ENCODE measurements at places on chromosomes 3 and 15.

DNA sequence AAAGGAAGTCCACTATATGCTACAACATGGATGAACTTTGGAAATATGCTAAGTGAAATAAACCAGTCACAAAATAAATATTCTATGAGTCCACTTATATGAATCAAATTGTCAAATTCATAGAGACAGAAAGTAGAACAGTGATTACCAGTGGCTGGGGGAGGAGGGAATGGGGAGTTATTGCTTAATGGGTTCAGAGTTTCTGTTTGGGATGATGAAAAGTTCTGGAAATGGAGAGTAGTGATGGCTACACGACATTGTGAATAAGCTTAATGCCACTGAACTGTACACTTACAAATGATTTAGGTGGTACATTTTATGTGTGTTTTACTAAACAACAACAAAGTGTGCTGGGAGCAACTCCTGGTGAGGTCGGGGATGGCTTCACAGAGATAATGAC is 38.1 kb downstream of the HOMER2 start:
- no peak for DNase-seq

- DNase-seq: no peak
Observed at GRCh38 chr15:59562448-59563186, 49.0 kb upstream of the GCNT3 start.

GRCh38 chr3:9783954-9784353 is 8.3 kb downstream of the TADA3 start:
- no peak for DNase-seq

GRCh38 chr15:47743385-47743784 is 26.1 kb downstream of the SEMA6D start:
- DNase-seq: no peak

GRCh38 chr3:135916310-135916709 is 49.2 kb upstream of the PPP2R3A start:
- DNase-seq: no peak

DNA sequence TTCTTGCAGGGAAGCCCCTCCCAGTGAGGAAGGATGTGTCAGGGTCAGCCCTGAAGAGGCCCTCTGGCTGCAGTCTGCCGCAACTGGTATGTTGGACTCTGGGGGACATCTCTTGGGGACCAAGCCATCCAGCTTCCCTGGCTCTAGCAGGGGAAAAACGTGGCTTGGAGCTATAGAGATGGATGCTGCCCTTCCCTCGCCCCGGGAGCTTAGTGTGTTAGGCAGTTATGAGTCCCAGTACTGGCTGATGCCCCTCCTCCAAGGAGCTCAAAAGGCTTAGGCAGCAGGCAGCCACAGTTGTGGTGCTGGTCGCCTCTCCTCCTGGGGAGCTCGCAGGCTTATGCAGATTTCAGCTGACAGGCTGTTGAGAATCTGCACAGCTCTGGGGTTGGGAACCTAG is 353.1 kb upstream of the GBE1 start:
- DNase-seq: no peak

- DNase-seq: peak; percentile 7
Observed at GRCh38 chr3:143263852-143264513, 144.4 kb downstream of the CHST2 start.

- no peak for DNase-seq
Observed at GRCh38 chr3:184366619-184367289, 5.2 kb downstream of the POLR2H start.

- no peak for DNase-seq
Observed at GRCh38 chr3:54347060-54347459, 224.7 kb downstream of the CACNA2D3 start.

DNA sequence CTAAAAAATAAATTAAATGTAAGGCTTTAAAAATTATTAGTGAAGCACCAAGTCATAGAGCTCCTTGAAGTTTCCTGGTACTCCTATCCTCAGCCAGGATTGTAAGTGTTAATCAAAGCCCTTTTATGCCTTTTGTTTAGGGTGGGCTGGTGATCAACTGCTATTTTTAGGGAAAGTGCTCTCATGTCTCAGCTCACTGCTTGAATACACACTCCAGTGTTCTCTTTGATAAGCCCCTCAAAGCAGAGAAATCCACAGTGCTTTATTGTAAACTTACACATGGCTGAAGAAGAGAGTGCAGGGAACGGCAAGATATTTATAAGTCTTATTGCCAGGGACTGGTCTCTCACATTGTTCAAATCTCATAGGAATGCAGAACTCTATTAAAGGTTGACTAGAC is 156.4 kb upstream of the AZI2 start:
- DNase-seq: no peak

GRCh38 chr3:190514413-190515153 is 698 bp downstream of the IL1RAP start:
- DNase-seq: peak; percentile 68

DNA sequence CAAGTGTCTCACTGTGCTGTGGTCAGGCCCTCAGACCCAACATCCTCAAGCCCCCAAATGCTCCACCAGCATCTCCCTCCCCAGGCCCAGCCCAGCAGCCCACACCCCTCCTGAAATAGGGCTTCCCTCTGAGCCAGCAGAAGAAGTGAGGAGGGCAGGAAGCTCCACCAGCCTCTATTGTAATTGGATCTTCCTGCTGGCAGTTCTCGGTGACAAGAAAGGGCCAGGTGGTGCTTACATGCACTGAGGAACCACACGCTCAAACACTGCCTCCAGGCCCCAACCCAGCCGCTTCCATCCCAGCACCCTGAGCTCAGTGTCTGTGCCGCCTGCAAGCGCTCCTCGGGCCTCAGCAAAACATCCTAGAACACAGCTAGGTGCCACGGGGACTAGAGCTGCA is 96.7 kb downstream of the ATP10A start:
- peak; percentile 28 for DNase-seq

DNA sequence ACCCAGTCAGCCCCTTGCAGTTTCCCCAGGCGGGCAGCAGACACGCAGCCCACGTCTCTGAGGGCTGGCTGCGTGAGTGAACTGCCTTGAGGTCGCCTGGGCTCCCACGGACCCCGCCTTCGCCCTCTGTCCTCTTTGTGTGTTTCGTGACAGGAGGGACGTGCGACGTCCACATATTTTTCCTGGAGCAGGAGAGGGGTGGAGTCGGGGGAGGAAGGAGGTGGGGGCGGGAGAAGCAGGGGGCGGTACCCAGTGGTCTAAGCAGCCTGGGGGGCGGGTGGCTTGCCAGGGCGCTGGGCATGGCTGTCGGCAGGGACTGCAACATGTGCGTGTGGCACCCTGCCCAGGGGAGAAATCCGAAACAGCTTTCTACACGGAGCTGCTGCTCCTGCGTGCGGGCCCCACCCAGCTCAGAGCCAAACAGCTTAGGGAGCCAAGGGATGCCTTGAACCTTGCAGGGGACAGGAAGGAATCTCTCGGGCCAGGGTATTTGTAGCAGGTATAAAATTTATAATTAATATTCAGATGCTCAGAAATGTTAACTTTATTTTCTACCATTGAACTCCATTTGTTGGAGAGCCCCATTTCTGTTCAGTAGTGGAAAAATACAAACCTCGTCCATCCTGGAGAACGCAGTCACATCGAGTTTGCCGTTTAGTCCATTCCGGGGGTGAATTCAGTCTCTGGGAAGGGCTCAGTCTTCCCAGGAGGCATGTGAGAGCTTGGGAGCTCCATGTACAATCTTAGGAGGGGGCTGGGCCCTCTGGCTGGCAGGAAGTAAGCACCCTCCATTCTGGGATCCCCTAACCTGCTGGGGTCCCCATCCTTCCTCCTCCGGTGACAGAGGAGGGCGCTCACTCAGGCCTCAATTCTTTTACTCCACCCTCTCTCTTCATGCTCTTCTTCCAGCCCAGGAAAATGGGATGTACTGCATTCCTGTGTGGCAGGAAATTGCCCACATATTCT is 79.1 kb upstream of the MEF2A start:
- no peak for DNase-seq

GRCh38 chr3:160885791-160886286 is 129.8 kb downstream of the PPM1L start:
- DNase-seq: no peak

- DNase-seq: no peak
Observed at GRCh38 chr3:150146991-150147761, 176.5 kb upstream of the PFN2 start.

DNA sequence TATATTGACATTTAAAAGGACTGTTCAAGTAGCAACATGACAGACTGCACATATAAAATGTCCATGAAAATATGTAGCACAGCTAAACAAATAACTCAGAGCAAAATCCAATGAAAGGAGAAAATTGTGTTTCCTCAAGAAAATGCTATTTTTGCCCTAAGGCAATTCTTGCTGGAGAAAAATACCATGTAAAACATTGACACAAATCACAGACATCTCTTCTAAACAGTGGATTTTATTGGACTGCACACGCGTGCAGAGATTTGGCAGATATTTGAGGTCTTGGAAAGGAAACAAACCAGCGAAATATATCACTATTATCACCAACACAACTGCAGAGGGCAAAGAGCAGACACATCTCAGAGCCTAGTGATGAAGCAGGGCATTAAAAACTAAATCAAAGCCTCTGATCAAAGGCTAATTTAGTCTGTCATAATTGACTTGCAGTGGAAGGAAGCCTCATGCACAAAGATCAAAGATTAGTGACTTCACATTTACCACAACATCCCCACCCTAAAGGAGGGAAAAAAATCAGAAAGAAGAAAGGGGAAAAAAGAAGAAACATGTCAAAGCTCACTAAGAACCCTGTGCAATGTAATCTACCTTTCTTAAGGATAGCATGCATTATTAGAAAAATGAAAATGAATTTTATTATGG is 52.4 kb downstream of the CHL1 start:
- DNase-seq: no peak

DNA sequence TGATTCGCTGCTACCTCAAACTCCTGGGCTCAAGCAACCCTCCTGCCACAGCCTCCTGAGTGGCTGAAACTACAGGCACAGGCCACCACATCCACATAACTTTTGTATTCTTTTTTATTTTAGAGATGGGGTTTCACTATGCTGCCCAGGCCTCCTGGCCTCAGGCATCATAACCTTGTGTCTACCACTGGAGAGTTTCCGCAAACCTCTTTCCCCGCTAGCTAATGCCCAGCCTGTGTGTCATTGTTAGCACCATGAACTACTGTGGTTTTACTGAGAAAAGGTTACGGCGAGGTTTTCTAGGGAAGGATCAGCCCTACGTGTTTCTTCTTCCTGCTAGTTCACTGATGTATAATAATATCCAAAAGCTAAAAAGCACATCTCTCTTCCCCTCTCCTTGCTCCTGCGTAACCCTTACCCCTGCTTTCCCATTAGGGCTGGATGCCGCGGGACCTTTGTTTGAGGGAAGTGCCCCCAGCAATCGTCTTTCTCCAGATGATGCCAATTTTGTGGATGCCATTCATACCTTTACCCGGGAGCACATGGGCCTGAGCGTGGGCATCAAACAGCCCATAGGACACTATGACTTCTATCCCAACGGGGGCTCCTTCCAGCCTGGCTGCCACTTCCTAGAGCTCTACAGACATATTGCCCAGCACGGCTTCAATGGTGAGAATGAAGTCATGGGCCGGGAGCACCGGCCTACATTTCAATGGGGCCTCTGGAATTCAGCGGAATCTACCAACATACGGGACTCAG is 113.7 kb downstream of the LIPC start:
- peak; percentile 65 for DNase-seq

DNA sequence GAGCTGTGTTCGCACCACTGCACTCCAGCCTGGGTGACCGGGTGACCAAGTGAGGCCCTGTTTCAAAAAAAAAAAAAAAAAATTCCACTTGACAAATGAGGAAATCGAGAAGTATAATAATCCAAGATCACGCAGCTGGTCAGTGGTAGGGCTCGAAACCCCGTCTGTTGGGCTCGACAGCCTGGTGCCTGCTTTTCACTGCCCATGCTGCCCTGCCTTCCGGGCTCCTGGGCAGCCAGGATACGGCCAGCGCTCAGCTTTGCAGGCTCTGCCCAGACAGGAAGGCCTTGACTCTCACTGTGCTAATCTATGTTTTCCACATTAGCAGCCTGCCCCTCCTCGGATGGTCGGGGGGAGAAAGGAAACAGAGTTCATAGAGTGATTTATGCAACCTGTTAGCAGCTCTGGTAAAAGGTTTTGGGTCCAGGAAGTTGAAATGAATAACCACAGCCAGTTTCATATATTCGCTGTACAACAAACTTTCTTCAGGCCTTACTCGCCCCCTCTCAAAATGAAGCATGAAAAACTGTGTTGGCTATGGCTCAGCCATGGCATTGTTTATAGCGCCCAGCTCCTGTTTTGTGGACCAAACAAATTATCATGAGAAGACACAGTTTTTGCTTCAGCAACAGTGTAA is 108.8 kb downstream of the XXYLT1 start:
- no peak for DNase-seq

DNA sequence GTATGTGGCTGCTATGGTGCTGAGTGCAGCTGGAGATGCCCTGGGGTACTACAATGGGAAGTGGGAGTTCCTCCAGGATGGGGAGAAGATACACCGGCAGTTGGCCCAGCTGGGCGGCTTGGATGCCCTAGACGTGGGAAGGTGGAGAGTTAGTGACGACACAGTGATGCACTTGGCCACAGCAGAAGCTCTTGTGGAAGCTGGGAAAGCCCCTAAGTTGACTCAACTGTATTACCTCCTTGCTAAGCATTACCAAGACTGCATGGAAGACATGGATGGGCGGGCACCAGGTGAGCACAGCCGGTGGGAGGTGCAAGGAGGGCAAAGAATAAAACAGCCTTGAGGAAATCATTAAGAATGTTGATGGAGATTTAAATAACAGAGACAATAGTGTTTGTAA is 2.9 kb downstream of the ADPRH start:
- no peak for DNase-seq

DNA sequence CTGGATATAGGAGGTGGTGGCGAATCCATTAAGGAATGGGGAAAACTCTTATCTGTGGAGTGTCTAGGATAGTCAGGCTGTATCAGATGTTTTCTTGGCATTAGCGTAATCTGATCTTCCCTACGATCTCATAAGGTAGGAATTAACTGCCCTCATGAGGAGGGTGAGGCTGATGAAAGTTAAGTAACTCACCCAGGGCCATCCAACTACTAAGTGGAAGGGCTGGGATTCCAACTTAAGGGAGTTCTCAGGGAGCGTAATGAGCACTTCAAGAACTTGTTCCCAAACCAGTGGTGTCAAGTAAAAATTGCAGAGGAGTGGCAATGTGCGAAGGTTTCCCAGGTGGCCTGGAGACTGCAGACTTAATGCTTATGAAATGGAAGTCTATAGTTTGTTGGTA is 55.9 kb upstream of the OSBPL11 start:
- no peak for DNase-seq

DNA sequence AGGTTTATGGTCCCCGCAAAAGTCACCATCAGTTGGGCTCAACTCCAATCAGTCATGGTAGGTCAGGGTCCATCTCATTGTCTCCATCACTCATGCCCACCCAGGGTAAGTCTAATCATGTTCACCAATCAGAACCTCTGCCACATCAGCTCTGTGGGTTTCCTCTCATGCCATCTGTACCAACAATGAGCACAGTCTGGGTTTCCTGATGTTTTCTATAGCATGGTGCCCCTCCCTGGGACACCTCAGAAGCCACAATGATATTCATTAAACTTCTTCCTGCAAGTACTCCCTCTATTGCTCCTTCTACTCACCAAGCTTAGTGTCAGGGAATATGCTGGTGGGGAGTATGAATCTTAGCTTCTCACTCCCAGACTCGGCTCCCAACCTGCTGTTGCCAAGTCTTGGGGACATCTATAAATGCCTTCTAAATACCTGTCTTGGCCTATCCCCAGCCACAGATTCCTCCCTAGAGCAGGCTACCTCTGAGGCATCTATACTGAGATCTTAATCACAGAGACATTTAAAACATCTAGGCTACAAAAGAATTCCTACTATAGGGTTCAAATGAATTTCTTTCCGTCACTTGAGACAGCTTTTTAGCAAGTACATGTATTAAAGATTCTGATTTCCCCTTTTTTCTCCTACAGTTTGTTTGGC is 5.0 kb upstream of the CCR2 start:
- DNase-seq: peak; percentile 51

GRCh38 chr3:110752307-110752706 is 319.3 kb upstream of the NECTIN3 start:
- no peak for DNase-seq

Measured in activated CD8-positive, alpha-beta memory T cell treated with anti-CD3 and anti-CD28 coated beads for 24 hours (primary cell).